ENCODE measurements at places on chromosomes 12 and 14. TPM values are rescaled to one million over a fixed set of nuclear protein-coding genes. Genes with fewer than 3 reads are reported as not detected.

DNA sequence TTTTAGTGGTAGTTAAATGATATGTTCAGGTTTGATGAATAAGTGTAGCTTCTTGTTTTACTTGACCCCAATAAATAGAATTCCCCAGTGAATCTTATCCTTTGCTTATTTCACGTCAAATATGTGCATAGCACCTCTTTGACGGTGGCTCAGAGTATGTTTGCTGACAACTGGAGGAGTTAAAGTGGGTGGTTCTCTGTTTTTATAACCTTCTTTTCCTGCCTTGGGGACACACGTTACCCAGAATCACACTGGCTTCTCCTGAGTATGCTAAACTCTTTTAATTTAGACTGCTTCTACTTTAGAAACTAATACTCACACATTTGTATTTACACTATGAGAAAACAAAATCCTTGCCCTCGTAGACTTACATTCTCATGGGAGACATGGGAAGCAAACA, 62.3 kb downstream of the TMTC2 start:
- no peak for DNase-seq

DNA sequence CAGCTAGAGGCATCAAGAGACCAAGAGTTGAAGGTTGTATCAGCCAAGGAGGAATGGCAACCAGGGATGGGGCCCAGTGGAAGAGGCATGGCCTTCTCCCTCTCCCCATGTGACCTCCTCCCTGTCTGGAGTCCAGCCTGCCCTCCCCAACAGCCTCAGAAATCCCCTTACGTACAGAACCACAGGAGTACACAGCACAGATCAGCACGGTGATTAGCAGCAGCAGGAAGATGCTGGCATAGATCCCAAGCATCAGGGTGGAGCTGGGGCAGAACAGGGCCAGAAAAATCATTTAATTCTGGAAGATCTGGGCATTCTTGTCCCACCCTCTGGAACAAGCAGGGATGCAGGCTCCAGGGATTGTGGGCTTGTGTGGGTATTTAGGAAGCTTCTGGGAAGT, 14.4 kb downstream of the ADCY6 start:
- DNase-seq, result no peak

DNA sequence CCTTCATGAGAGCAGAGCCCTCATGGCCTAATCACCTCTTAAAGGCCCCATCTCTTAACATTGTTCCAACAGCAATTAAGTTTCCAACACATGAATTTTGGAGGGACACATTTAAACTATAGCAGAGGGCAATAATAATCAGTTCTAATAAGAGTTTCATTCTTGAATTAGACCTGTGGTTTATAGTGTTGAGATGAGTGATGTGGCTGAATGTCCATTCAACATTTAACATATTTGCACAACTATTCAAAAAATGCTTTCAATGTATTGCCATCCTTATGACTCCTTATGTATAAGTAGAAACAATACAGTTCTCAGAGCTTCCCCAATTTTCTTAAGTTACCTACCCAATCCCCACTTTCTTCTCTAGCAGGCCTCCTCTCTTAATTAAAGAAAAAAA, 21.5 kb downstream of the KLHL28 start:
- no peak for DNase-seq

GRCh38 chr12:79763766-79764452, 73.1 kb upstream of the PAWR start:
- no peak for DNase-seq

DNA sequence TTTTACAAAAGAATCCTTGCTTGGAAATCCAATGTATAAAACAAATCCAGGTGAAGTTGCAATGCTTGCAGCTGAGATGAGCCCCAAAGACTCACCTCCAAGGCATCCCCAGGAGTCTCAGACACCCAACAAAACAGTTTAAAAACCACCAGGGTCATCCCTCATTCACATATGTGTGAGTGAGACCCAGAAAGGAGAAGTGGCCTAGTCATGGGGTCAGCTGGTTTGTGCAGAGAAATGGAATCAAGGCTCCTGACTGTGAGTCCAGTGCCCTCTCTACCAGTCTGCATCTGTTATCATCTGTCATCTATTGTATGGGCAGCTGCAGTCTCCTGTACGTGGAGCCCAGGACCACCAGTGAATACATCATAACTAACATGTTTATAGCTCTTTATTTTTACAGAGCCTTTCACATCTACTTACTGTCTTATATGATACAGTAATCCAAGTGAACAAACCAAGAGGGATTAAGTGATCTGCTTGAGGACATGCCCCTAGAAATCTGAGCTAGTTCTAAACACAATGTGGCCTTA, 27.1 kb downstream of the PLEKHG7 start:
- DNase-seq, result no peak

DNA sequence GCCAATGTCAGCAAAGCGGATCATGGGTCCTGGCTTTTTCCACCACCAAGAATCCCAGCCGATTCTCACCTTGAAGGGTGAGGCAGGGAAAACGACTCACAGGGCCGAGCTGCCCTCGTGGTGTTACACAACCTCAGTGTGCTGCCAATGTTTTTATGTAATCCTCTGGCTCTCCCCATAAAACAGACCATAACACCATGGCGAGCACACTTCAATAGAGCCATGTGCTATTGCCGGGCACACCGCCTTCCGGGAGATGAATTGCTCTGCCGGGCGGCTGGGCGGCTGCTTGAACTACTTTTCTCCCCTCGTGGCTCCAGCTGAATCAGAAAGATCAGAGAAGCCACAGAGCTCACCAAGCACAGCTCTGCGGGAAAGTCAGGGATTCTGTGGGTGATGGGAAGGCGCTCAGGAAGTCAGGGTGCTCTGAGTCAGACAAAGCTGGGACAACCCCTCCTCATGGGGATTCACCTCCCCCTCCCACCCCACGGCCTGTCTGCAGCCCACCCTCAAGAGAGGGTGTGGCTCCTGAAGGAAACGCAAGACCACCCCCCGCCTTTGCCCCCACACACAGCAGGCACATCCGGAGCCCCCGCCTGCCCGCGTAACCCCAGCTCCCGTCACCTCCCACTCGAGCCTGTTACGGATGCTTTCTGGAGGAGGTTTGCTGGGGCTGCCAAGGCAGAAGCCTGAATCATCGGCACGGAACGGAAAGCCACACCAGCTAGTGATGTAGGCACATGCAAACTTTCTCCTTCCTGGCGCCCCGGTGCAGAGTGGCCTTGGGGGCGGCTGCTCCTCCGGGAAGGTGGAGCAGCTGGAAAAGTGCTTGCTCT, 1.8 kb downstream of the GALNT9 start:
- DNase-seq, result peak; percentile 69

DNA sequence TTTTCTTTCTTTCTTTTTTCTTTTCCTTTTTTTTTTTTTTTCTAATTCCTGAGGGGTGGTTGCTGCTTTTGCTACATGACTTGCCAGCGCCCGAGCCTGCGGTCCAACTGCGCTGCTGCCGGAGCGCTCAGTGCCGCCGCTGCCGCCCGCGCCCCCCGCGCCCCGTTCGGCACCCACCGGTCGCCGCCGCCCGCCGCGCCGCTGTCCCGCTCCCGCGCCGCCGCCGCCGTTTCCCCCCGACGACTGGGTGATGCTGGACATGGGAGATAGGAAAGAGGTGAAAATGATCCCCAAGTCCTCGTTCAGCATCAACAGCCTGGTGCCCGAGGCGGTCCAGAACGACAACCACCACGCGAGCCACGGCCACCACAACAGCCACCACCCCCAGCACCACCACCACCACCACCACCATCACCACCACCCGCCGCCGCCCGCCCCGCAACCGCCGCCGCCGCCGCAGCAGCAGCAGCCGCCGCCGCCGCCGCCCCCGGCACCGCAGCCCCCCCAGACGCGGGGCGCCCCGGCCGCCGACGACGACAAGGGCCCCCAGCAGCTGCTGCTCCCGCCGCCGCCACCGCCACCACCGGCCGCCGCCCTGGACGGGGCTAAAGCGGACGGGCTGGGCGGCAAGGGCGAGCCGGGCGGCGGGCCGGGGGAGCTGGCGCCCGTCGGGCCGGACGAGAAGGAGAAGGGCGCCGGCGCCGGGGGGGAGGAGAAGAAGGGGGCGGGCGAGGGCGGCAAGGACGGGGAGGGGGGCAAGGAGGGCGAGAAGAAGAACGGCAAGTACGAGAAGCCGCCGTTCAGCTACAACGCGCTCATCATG, 654 bp downstream of the FOXG1 start:
- no peak for DNase-seq

GRCh38 chr12:43805149-43805859, 813 bp downstream of the TWF1 start:
- no peak for DNase-seq

- no peak for DNase-seq
Observed at GRCh38 chr12:108839890-108840230, 17.5 kb downstream of the SSH1 start.

DNA sequence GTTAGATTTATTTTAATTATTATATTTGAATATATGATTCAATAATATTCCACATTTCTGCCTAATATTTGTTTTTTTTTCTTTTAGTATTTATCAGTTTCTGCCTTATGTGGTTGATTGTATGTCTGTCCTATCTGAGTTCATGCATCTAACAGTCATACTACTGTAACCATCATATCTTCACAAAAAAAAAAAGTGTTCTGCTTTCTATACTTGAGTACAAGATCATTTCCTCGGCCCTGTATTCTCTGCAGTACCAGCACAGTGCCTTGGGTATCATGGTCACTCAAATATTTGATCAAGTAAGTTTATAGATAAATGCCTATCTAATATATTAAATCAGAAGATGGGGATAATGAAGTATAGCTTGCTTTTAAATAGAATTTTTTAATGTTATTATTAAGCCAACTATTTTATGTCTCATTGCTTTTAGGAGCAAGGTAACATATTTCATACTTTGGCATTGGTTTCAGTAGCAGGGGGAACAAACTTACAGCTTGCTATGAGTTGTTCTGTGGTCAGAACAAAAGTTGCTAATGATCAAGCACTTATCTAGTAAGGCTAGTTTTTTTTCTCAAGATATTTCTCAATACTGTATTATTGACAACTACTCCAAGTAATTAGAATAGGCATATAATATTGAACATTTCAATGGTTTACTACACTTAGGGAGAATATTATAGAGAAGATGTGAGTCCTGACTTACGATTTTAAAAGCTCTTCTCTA, 290.5 kb upstream of the FBXO33 start:
- DNase-seq, result no peak

GRCh38 chr12:100668945-100669536, 95.6 kb downstream of the GAS2L3 start:
- DNase-seq, result peak; percentile 67

- no peak for DNase-seq
Observed at GRCh38 chr12:111424793-111425251, 19.1 kb downstream of the SH2B3 start.

DNA sequence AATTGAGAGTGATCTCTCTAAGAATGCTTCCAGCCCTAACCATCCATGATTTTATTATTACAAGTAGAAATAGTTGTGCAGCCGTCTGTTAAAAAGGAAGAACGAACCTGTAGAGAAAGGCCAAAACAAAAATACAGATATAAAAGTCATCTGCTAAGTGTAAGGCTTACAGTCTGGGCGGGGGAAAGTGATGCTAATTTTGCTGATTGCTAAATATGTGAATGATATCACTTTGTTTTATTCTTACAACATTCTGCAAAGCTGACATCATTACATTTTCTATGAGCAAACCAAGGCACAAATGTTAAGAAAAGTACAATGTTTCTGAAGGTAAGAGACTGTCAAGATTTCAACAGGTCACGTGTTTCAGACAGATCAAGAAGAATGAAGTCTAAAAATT, 101.5 kb upstream of the RAP1B start:
- no peak for DNase-seq

DNA sequence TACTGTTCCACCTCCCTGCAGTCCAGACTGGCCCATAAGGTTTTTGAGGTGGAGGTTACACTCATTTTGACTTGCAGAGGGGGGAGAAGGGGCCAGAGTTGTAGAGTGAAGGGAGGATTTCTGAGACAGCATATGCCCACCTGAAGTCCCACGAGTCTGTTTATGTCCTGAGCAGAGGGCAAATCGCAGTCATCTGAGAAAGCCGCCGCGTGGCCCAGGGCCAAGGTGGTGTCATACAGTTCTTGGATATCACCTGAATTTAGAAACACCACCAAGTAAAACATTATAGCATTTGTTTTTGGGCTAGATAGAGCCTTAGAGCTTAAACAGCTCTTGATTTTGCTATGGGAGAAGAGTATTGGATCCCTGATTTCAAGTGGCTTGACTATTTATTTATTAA, 30.9 kb downstream of the TDG start:
- no peak for DNase-seq

DNA sequence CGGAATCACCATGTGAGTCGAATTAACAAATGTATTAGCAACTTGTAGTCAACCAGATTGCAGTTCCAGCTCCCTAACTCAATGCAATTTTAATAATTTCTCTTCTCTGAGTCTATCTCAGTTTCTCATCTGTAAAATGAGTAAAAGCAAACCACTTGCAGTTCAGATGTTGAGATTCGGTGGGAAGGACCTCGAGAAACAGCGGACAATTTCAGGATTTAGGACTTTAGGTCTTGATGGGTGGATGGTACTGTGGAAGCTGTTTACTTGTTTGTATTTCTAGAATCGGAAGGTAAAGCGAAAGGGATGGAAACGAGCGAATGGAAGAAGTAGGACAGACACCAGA, 510 bp upstream of the TTC8 start:
- no peak for DNase-seq

DNA sequence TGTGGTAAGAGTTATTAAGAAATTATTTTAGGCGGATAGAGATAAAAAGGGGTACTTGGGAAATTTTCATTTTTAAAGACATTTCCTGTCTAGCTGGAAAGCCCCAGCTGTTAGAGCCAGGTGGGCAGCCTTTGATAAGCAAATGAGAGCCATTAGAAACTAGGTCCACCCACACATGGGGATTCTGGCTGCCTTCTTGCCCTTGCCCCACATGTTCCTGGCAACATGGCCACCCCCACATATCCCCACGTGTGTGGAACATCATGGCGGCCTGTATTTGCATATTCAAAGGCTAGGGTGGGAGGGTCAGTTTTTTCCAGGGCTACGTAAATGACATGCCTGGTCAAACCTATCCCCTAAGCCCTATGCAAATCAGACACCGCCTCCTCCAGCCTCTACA, 1382.1 kb downstream of the AACS start:
- DNase-seq, result no peak

DNA sequence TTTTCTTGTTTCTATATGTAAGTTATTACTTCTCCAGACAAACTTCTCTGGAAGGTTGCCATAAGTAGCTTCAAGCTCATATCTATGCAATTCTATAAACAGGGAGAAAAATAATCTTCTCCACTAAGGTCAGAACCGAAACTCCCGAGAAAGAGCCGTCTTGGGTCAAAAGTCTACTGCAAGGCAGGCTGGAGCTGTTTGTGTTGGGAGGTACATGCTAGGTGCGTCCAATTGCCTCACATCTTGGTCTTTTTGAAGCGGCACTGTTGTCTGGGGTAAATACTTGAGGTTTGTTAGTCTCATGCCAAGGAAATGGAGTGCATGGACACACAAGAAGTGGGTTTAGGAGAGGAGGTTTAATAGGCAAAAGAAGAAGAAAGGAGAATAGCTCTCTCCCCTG, 674.7 kb upstream of the TMEM132C start:
- DNase-seq, result no peak

- DNase-seq, result no peak
Observed at GRCh38 chr12:42933461-42934081, 344.0 kb upstream of the PRICKLE1 start.

- no peak for DNase-seq
Observed at GRCh38 chr14:100454437-100454836, 131.3 kb downstream of the SLC25A47 start.

The MYBPC1 gene
- total RNA-seq, result 37.2 TPM

The SERPINA12 gene
- not detected for total RNA-seq

The KRT71 gene
- not detected for total RNA-seq

The NPAS3 gene
- 79.2 TPM for total RNA-seq

The FGF6 gene
- not detected for total RNA-seq

The MYH7 gene
- total RNA-seq, result 1.9 TPM

The C12orf42 gene
- total RNA-seq, result not detected

The ADAMTS20 gene
- total RNA-seq, result not detected

The IL22 gene
- not detected for total RNA-seq

The DCN gene
- total RNA-seq, result 89.9 TPM

The LRRIQ1 gene
- 2.2 TPM for total RNA-seq

Measured in dorsolateral prefrontal cortex (tissue), 122 donors.